ENCODE measurements at places on chromosomes 11 and 22.

DNA sequence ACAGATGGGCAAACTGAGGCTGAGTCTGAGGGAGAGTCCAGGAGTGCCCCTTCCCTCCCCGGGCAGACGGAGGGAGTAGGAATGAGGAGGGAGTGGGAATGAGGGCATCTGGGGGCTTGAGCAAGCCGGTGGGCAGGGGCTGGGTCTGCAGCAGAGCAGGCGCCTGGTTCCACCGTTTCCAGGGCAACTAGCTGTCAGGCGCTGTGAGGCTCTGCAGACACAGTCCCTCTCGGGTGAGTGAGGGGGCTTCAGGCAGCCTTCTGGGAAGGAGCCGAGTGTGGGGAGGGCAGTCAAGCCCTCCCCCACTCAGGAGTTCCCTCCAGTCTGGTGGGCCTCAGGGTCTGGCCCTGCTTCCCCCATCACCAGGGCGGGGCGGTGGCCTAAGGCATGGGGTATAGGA lies 19.0 kb downstream of the TMEM258 start:
- DNase-seq = no peak

GRCh38 chr11:6498121-6498520 lies 1.0 kb downstream of the DNHD1 start:
- no peak for DNase-seq

DNA sequence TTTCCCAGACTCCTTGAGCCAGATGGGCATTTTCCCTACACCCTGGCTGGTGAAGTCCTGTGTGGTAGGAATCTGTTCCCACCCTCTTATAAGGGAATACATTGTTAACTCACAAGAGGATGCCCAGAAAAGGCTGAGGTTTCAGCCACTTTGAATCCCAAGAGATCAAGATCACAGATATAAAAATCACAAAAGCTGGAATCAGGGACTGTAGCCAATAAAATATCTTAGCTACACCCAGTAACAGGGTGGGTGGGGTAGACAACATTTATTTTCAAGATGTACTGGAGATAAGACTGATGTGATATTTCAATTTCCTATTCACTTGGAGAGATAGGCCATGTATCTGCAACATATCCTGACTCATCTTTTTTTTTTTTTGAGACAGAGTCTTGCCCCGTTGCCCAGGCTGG lies 50.3 kb downstream of the COPB1 start:
- no peak for DNase-seq

GRCh38 chr11:76589964-76590950 lies 80.3 kb downstream of the LRRC32 start:
- DNase-seq = no peak

DNA sequence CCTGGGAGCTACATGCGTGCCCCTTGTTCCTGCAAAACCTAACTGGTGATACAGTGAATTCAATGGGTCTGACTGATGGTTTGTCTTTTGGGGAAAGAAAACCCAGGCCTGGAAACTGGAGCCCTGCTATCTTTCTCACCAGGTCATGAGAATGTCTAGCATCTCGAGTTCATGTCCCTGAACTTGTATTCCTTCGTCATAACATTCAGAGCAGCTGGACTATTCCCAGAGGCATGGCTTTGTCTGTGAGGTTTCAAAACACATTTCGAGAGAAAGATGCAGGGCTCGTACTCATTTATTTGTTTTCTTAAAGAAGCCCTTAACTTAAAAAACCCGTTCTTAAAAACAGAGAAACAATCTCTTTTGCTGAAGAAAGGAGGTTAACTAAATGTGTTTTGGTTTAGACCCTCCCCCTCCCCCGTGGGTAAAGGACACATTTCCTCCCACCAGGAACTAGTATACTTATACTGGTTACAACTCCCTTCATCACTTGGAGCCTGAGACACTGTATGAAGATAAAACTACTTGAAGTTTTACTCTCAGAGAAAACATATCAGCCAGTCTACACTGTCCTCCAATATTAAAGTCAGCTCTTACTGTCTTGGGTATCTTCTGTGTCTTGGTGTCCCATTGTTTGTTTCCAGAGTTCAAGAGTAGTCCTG lies 43.2 kb downstream of the ME3 start:
- no peak for DNase-seq

All from stimulated activated CD4-positive, alpha-beta T cell treated with anti-CD3 and anti-CD28 coated beads, Interleukin-1b, Interleukin-23, amount 100 ng/mL, for 1 hour (primary cell).